ENCODE measurements at places on chromosomes 12 and 14.
A peak's percentile ranks its signal among the peaks of the same experiment; 100 is the strongest.

GRCh38 chr12:123258593-123258992, 13.1 kb downstream of the CDK2AP1 start:
- no peak for DNase-seq

DNA sequence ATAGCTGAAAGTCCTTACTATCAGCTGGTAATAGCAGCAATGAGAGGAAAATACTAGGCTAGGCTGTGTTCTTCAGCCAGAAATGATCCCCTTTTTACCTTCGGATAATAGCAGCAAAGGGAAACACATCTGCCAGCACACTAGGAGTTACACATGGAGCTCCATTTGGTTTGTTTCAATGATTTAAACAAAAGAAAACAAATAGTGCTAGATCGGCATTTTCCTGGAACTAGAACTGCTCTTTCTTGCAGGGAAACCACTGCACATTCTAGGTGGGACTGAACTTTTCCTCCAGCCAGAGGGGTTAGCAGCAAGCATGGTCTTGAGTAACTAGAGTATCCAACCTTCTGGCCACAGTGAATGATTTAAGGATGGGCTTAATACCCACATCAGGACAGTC, 117.6 kb downstream of the PDE6H start:
- no peak for DNase-seq

DNA sequence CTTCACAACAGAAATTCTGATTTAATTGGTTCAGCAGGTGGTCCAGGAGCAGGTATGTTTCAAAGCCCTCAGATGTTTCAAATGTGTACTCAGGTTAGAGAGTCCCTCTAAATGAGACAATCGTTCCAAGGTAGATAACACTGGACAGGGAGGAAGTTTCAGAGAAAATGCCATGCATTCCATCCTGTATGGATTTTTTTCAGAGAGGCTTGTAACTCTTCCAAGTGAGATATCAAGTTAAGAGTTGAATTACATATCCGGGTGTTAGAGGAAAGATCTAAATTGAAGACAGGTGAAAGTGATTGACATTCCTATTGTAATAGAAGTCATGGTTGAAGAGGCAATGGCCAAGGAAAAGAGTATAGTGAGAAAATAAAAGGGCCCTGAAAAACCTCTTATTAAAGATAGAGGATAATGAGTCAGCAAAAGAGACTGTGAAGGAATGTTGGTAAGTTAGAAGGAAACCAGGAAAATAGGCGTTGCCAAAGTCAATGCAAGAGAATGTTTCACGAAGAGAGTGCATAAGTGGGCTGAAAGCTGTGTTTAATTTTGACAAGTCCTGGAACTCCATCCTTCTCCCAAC, 105.8 kb downstream of the BMP4 start:
- peak; percentile 50 for DNase-seq

- peak; percentile 71 for DNase-seq
Measured at GRCh38 chr14:99589031-99589441, 15.0 kb downstream of the CCDC85C start.

DNA sequence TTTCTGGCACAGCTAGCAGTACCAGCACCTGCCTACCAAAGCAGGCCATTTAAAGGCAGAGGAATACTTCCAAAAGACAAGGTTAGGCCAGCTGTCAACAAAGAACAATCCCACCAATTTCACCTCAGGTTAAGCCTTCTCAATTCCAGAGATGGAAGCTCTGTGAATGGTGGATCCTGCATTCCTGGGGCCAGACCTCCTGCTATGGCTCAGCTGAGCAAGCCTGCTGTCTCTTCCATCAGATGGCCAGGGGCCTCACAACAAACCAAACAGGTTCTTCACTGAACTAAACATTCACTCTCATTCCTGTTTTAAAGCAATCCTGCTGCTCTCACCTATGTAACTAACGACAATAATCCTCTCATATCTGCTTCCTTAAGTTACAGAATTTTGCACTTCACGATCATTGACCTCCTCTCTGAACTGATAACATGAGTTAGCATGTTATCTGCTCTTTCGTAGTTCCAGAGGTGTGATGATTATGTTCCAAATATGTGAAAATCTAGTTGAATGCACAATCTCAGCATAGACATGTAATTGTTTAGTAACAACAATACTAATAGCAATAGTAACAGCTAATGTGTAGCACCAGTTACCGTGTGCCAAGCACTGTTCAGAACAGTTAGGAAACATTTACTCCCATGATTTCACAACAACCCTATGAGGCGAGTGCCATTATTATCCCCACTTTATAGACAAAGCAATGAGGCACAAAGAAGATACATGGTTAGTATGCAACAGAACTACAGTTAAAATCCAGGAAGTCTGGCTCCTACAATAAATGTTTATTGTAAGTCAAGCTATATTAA, 73.2 kb downstream of the SLC2A13 start:
- DNase-seq, result no peak

DNA sequence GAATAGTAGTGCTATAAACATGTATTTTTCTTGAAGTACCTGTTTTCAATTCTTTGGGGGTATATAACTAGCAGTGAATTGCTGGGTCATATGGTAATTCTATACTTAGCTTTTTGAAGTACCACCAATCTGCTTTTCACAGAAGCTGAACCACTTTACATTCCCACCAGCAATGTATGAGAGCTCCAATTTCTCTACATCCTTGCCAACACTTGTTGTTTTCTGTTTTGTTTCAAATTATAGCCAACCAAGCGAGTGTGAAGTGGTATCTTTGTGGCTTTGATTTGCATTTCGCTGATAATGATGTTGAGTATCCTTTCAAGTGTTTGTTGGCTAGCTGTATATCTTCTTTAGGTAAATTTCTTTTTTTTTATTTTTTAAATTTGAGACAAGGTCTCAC, 95.7 kb downstream of the PAPLN start:
- DNase-seq, result no peak

- no peak for DNase-seq
Measured at GRCh38 chr12:82721726-82722125, 35.0 kb downstream of the TMTC2 start.

GRCh38 chr12:101021911-101022388, 188.1 kb downstream of the SLC5A8 start:
- peak; percentile 71 for DNase-seq

DNA sequence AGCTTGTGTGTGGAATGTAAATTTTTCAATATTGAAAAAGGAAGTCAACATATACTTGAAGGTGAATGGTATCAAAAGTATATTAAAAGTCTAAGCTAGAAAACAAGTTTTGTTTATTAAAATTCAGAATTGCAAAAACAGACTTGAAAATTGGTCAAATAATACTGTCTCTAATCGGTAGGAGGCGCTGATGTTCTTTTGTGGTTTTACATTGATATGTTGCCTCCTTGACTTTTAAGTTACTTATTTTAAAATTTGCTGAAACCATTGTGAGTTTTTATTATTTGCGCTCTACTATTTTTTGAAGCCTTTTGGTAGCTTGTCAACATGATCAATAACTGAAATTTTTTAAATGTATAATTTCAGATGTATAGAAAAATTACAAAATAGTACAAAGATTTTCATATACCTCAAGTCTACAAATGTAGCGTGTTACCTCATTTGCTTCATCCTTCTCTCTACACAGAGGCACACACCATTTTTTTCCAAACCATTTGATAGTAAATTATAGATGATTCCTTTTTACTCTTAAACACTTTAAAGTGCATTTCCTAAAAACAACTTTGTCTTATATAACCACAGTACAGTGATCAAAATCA, 6.9 kb downstream of the RTRAF start:
- DNase-seq, result peak; percentile 75

DNA sequence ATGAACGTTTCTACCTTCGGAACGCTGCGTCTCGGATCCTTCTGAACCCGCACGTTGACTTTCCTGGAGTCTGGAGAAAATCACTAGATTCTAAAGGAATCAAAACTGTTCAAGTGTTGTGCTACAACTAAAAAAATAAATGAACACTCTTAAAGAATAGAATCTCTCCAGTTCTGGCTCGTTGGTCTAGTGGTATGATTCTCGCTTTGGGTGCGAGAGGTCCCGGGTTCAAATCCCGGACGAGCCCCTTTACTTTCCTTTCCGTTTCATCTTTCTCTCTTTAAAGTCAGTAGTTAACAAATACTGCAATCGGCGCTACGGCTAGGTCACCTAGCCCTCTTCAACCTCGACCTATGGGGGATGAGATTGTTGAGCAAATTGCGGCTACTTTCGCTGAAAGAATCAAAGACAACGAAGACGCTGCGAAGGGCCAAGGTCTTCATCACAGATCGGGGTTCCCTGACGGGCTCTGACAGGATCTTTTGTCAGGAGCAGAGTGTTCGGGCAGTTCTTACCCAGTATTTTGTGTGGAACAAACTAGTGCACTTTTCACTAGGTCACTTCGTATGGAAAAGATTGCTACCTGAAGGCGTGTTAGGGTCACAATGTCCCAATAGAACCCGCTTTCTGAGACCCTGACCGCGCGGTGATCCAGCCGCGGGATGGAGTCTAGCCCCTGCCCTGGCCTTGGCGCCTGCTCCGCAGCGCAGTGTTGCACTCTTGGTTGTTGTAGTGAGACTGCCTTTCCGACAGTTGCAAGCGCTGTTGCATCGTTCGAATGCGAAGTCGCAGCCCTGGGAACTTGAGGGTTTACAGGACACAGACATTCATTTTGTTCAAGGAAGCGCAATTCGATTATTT, 8.4 kb downstream of the OR6S1 start:
- DNase-seq, result peak; percentile 84

DNA sequence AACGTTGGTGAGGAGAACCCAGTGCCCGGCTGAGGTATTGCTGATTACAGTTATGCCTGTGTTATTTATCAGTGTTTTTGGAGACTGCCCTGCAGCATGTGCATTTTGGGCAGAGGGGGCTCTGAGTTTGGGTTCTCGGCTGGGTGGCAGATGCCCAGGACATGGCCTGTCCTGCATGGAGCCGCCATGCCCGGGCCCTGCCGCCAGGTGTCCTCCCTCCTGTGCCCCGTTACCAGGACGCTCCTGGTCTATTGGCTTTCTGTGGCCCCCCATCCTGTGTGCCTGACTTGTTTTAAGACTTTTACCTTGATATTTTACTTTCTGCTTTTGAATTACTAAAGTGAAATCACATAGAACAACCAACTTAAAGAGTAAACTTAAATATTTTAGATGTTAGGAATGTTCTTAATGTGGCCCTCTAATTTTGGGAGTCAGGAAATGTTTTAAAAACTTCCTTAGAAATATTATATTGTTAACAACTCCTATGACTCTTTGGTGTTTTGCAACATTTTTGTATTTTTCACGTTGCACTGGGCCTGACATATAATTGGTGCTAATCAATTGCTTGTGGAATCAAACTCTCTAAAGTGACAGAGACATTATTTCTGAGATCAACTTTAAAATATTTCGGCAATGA, 51.8 kb downstream of the PRIMA1 start:
- DNase-seq, result no peak

- DNase-seq, result peak; percentile 31
Measured at GRCh38 chr12:63276537-63277365, 125.8 kb upstream of the AVPR1A start.

- no peak for DNase-seq
Measured at GRCh38 chr14:33250963-33251362, 312.3 kb downstream of the NPAS3 start.

DNA sequence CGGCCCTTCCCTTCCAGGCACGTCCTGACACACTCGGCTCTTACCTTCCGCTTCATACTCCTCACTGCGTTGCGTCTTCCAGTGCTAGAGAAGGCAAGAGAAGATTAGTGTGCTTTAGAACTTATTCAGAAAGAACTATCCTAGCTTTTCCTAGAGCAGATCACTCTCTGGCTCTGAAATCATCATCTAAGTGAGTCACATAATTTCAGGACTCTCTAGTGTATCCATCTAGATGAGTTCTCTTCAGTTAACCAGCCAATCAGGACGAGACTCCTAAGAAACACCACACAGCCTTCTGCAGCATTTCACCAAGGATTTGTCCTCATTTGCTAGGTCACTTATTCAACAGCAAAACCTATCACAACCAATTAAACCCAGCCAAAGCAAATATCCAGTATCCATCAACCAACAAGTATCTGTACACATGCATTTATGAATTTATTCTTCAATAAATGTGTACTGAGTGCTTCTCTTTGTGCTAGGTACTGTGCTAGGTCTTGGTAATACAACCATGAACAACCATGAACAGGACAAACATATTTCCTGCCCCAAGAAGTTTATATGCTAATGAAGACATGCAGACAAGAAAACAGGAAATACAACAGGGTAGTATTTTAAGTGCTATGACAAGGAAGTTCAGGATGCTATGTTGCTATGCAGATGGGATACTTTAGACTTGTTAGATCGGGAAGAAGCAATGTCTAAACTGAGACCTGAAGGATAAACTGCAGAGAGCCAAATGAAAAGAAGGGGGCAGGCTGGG, 52.1 kb downstream of the NIN start:
- no peak for DNase-seq

GRCh38 chr12:4285070-4285469, 11.5 kb downstream of the CCND2 start:
- no peak for DNase-seq

- DNase-seq, result no peak
Measured at GRCh38 chr12:18992336-18992735, 137.2 kb upstream of the PLEKHA5 start.

DNA sequence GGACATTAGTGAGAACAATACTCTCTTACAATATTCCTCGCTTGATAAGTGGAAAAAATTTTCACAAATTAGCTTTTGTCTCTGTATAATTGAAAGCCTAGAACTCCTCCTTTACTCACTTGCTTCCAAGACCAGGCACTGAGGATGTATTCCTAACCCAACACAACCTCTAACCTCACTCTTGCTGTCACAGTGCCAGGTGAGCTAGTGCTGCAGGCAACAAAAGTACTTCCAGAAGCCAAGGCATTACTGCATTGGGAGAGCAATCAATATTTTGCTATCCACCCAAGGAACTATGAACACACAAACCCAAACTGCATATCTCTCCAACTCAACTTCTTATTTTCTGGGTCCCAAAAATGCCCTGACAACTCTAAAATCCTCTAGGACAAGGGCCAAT, 1081.0 kb downstream of the VRK1 start:
- no peak for DNase-seq

DNA sequence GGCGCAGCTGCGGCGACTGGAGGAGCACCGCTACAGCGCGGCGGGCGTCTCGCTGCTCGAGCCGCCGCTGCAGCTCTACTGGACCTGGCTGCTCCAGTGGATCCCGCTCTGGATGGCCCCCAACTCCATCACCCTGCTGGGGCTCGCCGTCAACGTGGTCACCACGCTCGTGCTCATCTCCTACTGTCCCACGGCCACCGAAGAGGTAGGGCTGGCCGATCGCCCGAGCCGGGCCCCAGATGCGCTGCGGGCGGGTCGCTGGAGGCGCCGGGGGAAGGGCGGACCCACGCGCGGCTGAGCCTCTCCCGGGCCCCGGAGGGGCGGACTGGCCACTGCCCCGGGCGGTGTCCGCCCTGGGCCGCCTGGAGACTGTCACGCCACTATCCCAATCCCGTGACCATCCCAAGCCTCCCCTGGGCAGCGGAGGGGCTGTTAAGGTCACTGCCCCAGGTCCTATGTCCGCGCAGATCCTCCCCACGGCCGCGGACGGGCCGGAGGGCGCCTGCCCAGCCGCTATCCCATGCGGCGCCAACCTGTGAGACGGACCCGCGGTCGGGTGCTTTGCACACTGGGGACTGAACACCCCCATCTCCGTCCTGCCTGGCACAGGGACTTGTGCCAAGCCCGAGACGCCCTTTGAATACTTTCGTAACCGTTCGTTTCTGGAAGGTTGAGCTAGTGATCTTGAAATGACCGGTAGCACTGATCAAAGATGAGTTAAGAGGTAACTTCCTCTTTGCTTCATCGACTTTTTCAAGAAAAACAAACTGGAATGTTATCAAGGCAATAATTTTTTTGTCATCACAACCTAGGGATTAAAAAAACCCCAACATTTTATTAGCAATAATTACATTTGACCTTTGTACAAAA, 725 bp downstream of the CHPT1 start:
- peak; percentile 31 for DNase-seq

Measured in fibroblast of villous mesenchyme (primary cell).